Esophagus muscularis mucosa (tissue), 4 donors: ENCODE measurements at places on chromosomes 4 and X.

GRCh38 chr4:80150387-80151180 is 46.7 kb upstream of the PRDM8 start:
- no peak for DNase-seq

DNA sequence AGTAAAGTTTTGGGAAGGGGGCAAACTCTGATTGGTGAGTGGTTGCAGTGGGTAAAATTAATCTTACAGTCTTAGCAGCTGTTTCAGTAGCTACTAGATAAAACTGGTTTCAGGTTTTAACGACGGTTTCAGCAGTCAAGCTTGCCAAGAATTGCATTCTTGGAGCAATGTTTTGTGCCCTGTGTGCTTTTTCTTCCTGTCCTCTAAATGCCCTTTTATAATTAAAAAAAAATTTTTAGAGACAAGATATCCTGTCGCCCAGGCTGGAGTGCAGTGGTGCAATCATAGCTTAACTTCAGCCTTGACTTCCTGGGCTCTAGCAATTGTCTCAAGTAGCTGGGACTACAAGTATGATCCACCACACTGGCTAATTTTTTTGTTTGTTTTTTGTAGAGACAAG is 6.3 kb upstream of the PPEF2 start:
- no peak for DNase-seq

- DNase-seq, result no peak
These were observed 63.0 kb upstream of the ZXDB start for GRCh38 chrX:57528670-57529255.

- no peak for DNase-seq
These were observed 1.4 kb downstream of the HGFAC start for GRCh38 chr4:3442959-3443749.

- DNase-seq, result no peak
These were observed 444.2 kb upstream of the SLIT2 start for GRCh38 chr4:19807505-19807904.

DNA sequence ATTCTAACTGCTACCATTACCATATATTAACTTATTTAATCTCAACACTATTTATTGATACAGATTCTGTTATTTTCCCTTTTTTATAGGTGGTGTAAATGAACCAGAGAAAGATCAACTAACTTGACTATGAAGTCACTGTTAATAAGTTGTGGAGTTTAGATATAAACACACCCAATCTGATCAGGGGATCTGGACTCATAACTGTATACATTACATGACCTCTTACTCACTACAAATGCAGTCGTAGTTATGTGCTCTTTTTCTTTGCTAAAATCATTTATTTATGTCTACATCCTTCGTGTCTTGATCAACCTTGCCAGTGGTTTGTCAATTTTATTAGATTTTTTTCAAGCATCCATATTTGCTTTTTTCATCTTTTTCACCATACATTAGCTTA is 614.8 kb upstream of the FAM241A start:
- DNase-seq, result no peak

DNA sequence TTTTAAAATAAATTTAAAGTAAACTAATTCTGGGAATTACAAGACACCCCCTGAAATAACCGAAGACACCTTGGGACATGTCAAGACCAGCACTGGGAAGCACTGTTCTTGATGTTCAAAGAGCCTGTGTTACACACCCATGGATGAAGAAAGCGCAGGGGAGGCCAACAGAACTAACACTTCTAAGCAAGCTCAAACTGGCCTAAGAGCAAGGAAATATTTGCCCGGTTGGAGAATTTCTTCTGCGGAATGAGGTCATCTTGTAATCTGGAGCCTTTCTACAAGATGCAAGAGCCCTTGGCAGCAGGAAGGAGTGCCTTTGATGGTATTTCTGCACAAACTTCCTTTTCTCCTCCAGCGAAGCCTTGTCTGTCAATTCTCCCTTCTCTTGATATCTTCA is 9.3 kb upstream of the EFHC2 start:
- DNase-seq, result no peak

DNA sequence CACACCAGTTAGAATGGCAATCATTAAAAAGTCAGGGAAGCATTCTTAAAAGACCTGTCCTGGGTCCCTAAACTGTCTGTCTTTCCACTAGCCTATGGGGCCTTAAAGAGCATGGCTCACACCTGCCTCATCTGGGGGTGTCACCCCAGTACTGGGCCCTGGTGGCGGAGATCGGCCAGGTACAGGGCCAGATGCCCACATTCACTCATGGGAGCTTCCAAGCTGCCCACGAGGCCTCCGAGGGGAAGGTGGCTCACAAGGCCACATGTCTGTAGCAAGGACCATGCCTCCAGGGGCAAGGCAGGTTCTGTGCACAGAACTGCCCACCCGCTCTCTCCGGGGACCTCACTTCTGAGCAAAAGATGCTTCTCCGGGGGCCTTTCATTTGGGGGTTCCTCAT is 55.5 kb upstream of the AFAP1 start:
- no peak for DNase-seq

DNA sequence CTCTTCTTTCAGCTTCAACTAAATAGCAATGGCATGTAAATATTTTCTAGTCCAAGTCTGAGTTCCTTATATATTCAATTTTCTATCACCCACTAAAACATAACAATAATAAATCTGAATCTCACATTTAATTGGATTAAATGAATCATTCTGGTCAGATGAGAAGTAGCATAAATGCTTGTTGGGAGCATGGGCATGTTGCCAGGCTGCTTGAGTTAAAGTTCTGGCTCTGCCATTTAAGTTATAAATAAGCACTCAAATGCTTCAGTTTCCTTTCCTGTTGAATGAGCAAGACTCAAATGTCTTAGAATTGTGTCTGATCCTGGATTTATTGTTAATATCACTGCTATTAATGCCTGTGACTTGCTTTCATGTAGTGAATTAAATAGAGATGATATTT is 496.3 kb downstream of the STPG2 start:
- DNase-seq, result no peak

DNA sequence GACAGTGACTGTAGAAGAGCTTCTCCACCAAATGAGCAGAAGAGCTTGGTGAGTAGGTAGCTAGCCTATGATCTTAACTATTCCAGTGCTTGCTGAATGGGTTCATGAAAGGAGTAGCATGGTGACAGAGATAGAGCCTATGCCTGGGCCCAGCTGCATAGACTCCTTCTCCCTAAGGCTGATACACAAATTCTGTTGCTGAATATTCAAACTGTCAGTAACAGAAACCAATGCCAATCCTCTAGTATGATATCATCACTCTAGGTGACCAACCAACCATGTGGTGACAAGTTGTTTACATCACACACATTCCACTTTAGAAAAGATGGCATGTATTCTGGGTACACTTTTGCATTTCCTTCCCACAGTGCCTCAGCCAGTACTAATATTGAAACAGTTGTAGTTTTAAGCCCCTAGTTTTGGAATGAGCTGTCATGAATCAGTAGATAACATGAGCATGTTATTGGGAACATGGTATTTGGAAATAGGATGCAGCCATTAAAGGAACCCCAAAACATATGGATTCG is 103.4 kb upstream of the GRXCR1 start:
- no peak for DNase-seq

DNA sequence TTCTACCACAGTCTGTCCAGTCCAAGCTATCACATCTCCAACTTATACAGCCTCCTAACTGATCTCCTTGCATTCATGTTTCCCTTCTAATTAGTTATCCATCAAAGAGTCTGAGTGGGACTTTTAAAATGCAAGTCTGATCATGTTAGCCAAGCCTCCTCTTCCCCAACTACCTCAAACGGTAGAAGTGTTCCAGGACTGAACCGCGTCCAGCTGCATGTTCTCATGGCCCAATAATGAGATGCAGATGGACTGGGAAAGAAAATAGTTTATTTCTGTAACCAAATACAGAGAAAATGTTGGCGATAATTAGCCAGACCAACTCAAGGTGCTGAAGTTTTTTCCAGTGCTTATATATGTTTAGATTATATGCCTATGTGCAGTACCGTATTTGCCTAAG is 46.6 kb upstream of the PPP1R2C start:
- no peak for DNase-seq

DNA sequence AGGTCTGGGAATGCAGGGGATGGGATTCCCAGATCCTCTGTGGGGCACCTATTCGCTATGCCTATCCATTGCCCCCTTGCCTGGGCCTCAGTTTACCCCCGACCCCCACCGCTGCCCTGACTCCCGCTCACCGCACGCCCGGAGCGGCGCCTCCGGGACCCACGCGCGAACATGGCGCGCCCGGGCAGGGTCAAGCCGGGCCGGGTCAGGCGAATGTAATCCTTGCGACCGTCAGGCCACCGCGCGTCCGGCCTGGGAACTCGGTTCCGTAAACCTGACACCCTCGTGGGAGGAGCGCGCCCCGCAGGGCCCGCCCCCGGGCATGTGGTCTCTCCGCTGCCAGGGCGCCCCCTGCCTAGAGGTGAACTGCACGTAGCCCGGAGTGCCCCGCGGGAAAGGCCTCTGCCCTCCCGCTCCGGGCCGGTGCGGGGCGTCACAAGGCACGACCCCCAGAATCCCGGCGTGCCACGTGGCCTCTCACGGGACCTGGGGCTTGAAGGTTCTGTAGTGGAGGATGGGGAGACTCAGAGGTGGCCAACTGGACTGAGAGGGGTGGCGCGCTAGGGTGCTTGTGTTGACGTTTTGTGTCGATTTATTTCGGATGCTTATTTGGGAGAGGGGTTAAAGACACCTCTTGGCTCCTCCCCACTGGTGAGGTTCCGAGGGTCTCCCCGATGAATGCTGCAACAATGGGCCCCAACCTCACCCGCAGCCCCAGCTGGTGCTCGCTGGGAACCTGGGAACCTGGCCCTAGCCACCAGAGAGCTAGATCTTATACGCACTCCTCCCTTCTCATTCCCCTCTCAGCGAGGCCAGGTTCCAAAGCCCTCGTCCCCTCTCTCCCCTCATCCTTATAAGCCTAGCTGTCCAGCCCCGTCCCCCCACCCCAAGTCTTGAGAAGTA is at the start of gene PRICKLE3:
Gene PRICKLE3, minus strand, starts transcription at position 249 of the 903 bp plus-strand sequence. Its CDS starts 76 bp downstream, at position 173.
- no peak for DNase-seq

DNA sequence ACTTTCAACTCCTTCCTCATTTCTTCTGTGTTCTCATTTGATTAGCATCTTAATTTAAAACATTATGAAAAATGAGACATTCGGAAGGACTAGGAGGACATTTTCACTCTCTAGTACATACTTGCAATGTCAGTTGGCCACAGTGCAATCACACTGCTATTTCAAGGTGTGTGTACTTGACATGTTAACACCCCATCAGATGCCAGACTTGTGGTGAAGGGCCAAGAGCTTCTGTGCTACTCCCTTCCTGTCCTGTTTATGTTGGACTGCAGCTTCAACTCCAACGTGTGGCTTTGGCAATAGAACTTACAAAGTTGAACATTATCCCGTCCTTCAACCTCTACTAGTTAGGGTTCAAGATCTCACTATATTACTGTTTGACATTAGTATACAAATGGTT is 221.0 kb downstream of the PALLD start:
- no peak for DNase-seq

DNA sequence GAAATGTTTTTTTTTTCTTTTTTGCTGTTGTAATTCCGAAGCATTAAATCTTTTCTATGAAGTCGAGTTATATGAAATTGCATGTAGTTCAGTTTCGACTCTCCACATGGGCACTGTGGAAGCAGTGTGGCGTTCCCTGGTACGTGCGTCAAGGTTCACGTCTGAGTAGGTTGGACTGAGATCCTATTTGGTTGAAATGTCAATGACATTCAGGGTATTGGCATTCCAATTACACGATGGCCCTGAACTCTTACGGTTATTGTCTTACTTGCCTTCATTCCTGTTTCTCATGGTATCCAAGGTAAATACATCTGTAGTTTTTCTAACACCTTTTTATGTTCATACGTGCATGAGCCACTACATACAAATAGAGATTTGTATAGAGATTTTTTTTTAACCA is 128.8 kb downstream of the SORBS2 start:
- DNase-seq, result no peak

DNA sequence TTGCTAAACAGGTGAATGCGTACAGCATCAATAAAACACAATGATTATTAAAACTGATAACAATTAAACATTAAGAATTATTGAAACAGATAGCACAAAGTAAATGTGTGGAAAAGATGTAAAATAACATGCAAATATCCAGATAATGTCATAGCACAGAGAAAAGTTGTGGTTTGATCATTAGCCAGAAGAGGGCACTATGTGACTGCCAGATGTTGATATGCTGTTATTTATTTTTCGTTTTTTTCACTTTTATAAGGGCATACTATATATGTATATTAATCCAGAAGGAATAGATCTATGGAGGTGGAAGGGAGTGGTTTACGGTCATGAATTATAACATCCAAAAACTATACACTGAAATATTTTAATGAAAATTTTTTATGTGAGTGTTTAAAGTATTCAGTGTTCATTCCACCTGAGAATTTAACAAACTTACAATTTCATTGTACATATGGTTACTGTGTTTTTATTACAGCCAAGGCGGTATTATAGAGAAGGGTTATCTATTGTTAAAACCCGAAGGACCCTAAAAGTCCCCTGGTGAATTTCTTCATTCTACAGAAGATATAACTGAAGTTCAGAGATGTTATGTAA is 211.9 kb upstream of the UGT8 start:
- DNase-seq, result no peak

- no peak for DNase-seq
These were observed 176.4 kb upstream of the GYPA start for GRCh38 chr4:144316869-144317268.

DNA sequence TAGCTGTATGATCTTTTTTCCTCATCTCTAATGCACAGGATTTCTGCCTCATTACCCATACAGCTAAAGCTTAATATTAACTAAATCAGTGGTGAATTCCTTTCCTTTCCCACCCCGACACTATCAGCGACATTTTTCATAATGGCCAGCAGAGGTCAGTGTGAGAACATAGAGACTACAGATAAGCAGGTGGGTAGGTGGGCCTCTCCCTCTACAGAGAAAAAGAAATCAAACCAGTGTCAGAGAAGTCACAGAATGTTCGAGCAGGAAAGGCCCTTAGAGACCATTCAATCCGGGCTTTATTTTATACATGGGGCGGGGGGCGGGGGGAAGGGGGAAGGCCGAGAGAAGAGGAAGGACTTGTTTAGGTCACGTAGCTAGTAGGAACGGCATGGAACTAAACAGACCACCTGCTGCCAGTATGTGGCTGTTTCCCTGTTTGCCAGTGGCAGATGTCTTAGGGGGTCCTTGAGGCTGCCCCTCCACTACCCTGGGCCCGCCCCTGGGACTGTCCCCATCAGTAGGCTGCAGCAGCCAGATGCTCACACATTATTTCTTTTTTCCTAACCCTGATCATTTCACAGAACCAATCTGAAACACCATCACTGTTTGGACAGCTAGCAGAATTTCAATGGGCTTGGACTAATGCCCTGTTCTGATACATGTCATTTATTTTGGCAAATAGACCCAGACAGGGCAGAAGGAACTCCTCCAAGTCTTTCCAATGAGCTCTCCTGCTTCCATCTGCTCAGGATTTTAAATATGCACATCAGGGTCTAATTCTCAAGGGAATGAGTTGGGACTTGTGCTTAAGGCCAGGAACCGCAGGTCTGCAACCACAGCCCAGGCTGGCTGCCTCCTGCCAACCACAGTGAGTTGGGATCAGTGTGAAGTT is 133.4 kb downstream of the ATG4A start:
- DNase-seq, result no peak

GRCh38 chr4:73193155-73193554 is 65.4 kb downstream of the ANKRD17 start:
- no peak for DNase-seq
